LHCN-M2 (cell line): ENCODE measurements at places on chromosomes 5 and 9. TPM values are rescaled to one million over a fixed set of nuclear protein-coding genes. Genes with fewer than 3 reads are reported as not detected.

PCDHAC2 gene
- 0.06 and 0.23 TPM in 2 replicates for total RNA-seq

ZFP37 gene
- total RNA-seq: 3.3 and 4.9 TPM in 2 replicates

ALDH1A1 gene
- 155 and 163 TPM in 2 replicates for total RNA-seq

LHX6 gene
- 0.06 TPM in 1 of 2 replicates, not detected in the other for total RNA-seq

- DNase-seq: no peak
These were observed 532.7 kb downstream of the SEMA5A start for GRCh38 chr5:9013147-9013546.

- DNase-seq: peak; percentile 43
These were observed 13.7 kb downstream of the DOCK2 start for GRCh38 chr5:169650701-169651331.

GRCh38 chr9:77601476-77602099 is 46.5 kb downstream of the GNA14 start:
- DNase-seq: peak; percentile 22

DNA sequence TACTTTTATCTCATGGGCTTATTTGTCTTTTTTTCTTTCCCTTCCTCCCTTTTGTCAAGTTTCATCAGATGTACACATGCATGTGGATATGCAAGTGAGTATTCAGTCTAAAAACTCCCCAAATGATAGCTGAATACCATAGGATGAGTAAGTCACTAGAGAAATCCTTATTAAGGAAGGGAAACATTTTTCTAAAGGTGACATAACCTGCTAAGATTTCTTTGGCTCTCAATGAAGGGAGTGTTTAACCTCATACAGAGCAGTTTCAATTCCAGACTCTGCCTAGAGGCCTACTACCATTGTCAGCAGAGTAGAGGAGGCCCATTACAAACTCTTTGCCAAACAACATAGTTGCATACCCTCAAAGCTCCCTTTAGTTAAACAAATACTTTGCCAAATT is 192.4 kb downstream of the ARHGEF28 start:
- DNase-seq: no peak

- DNase-seq: no peak
These were observed 40.3 kb downstream of the PRKACG start for GRCh38 chr9:68973619-68974018.

- DNase-seq: peak; percentile 76
These were observed 99.3 kb downstream of the ACTBL2 start for GRCh38 chr5:57383093-57383861.

- no peak for DNase-seq
These were observed 62.9 kb upstream of the STXBP1 start for GRCh38 chr9:127549218-127549617.

- no peak for DNase-seq
These were observed 372.7 kb downstream of the TMEM38B start for GRCh38 chr9:106066940-106067524.

- DNase-seq: no peak
These were observed 307.2 kb downstream of the MTRR start for GRCh38 chr5:8176101-8176693.

- peak; percentile 84 for DNase-seq
These were observed 556 bp downstream of the PCDHGC3 start for GRCh38 chr5:141476132-141476911.
